ENCODE measurements at places on chromosomes 4 and X.

GRCh38 chr4:10008609-10009005, 12.7 kb downstream of the SLC2A9 start:
- no peak for DNase-seq

DNA sequence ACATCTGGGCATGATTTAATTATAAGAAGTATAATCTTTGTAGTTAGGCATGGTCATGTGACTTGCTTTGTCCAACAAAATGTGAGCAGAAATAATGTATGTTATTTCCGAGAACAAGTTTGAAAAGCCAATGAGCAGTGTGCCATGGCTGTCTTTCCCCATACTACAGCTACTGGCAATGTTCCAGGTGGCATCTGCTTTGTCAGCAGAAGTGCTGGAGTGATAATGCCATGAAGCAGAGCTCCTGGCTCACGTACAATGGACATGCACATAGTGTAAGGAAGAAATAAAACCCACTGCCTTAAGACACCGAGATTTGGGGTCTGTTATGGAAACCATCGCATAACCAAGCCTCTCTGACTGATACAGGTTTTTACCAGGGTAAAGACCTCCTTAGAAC, 212.6 kb upstream of the RASGEF1B start:
- DNase-seq = no peak

GRCh38 chrX:54093571-54093970, 49.3 kb upstream of the PHF8 start:
- DNase-seq = no peak

- DNase-seq = no peak
Observed at GRCh38 chrX:13093529-13094140, 49.2 kb upstream of the FAM9C start.

DNA sequence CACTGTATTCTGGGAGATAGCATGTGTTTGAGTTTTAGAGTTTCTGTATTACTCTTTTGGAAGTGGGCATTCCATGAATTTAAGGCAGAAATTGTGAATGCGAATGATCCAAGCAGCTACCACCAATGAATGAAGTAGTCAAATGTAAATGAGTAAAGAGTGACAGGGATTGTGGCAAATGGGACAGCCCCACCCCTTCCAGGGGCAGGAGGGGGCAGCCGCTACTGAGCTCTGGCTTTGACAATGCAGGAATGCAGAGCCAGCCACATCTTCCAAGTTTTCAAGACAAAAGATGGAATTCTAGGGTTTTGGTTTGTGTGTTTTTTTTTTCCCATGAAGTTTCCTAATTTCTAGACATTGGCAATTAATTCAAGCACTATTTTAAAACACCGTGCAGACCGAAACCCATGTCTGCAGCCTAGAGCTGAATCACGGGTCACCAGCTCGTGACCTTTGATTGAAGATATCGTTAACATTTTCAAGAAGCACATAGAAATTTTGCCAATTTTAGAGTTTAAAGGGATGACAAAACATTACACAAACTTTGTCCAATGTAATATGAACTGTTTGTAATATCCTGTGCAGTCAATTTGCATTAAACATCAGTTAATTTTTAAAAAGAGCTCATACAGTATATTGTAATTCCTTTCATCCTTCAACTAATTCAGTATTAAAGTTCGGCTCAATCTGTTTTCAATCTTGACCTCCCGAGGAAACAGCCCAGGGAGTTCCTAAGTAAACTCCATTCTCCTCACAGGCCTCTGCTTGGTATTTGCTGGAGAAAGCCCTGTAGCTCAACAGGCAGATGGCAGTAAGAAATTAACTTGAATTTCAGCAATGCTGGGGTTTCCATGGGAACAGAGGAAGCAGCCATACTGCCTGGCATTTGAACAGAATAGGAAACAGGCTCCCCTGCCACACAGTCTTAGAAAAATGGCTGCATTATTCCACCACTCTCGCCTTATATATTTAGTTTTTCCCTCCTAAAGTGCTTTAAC, 83.4 kb downstream of the UCHL1 start:
- no peak for DNase-seq

GRCh38 chr4:113303315-113303714, 253.9 kb downstream of the ANK2 start:
- no peak for DNase-seq

GRCh38 chrX:110698696-110699095, 96.9 kb downstream of the CHRDL1 start:
- no peak for DNase-seq

DNA sequence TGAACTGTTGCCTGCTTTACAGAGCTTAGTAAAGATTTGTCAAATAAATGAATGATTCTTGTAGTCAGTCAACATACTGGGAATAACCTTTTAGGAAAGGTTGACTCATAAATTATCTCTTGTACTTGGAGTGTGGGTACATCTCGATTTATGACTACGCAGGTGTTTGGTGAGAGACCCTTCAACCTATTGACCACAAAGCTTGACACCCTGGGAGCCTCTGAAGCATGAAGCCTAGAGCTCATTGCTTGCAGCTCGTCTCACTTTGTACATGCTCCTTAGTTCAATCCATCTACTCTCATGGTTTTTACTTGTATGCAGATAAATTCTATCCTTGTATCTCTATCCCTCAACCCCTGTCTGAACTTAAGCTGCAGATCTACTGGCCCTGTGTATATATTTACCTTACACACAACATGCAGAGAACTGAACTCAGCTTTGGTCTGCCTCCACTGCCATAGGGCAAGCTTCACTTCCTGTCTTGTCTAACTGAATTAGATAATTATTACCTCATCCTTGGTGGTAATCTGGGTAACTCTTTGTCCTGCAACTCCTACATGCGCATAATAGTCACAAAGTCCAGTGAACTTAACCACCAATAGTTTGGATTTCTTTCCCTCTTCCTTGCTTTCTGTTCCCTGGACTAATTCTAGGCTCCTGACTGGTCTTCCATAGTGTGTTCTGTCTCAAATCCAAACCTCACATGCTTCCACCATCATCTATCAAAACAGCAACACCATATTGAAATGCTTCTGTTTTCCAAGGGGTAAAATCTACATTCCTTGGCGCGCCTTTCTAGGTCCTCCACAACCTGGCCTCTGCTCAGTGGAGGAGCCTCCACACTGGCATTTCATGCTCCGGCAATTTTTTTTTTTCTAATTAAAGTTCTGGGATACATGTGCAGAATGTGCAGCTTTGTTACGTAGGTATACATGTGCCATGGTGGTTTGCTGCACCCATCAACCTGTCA, 32.2 kb upstream of the FAT1 start:
- DNase-seq = no peak

- no peak for DNase-seq
Observed at GRCh38 chrX:1912193-1912592, 297.3 kb downstream of the ASMT start.

GRCh38 chr4:96775501-96775900, 935.6 kb downstream of the PDHA2 start:
- no peak for DNase-seq

GRCh38 chrX:119757979-119758730, at the start of gene SOWAHD:
Gene SOWAHD, plus strand, starts transcription at chrX:119758588. Its CDS starts 80 bp downstream, at chrX:119758668.
- no peak for DNase-seq

DNA sequence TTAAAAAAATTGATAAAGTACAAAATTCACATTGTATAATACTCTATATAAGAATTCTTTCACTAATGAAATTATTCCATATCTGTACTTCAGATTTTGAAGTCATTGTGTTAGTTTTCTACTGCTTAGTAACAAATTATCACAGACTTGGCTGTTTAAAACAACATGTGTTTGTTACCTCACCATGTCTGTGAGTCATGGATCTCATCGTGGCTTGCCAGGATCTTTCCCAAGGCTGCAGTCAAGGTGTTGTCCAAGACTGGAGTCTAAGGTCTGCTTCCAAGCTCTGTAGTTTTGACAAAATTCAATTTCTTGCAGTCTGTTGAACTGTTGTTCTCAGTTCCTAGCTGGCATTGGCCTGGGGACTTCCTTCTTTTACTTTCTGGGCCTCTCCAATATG, 1286.9 kb downstream of the ADGRL3 start:
- DNase-seq = no peak

DNA sequence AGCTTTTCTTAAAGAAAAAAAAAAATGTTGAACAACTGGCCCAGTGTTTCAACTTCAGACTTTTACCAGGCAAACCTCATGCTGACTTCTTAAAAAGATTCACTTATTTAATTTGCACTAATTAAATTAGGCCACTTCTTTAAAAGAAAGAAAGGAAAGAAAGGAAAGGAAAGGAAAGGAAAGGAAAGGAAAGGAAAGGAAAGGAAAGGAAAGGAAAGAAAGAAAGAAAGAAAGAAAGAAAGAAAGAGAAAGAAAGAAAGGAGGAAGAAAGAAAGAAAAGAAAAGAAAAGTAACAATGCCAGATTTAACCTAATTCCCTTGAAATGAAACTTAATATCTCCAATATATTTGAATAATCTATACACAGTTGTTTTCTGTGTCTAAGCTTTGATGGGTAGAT, 71.4 kb upstream of the PRPS2 start:
- no peak for DNase-seq

Measured in NCI-H1930 (cell line).